ENCODE measurements at places on chromosomes 7 and 10.

GRCh38 chr10:95729323-95730055 is 26.5 kb upstream of the ENTPD1 start:
- DNase-seq: no peak

GRCh38 chr10:108410236-108410635 is 1245.7 kb upstream of the SORCS1 start:
- DNase-seq: no peak

DNA sequence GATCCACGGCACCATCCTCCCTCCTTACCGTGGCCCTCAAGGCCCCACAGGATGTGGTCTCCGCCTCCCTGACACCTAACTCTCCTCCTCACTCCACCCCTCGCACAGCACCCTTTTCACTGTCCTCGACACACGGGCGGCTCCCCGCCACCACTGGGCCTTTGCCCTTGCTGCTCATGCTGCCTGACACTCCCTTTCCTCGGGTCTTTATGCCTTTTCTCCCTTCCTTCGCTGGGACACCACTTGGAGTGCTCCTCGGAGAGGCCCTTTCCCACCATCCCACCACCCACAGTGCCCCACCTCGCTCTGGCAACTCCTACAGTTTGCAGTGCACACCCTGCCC is 7.9 kb upstream of the INMT start:
- no peak for DNase-seq

GRCh38 chr7:128105228-128106022 is 74.2 kb upstream of the LRRC4 start:
- DNase-seq: no peak

DNA sequence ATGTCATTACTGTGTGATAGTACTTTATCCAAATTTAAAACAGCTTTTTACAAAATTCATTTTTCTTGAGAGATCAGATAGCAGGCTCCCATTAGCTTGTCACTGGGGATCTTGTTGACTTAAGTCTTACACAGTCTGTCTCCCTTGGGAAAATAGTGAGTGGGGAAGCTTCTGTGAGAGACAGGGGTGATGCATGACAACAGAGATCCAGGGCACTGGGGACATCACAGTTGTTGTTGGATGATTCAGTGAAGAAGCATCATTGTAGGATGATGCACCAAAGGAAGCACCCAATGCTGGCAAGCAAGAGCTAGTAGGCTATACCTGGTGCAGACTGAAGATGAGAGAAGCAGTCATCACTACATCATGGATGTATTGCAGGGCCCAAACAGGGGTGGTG is 284.7 kb downstream of the HDAC9 start:
- no peak for DNase-seq

DNA sequence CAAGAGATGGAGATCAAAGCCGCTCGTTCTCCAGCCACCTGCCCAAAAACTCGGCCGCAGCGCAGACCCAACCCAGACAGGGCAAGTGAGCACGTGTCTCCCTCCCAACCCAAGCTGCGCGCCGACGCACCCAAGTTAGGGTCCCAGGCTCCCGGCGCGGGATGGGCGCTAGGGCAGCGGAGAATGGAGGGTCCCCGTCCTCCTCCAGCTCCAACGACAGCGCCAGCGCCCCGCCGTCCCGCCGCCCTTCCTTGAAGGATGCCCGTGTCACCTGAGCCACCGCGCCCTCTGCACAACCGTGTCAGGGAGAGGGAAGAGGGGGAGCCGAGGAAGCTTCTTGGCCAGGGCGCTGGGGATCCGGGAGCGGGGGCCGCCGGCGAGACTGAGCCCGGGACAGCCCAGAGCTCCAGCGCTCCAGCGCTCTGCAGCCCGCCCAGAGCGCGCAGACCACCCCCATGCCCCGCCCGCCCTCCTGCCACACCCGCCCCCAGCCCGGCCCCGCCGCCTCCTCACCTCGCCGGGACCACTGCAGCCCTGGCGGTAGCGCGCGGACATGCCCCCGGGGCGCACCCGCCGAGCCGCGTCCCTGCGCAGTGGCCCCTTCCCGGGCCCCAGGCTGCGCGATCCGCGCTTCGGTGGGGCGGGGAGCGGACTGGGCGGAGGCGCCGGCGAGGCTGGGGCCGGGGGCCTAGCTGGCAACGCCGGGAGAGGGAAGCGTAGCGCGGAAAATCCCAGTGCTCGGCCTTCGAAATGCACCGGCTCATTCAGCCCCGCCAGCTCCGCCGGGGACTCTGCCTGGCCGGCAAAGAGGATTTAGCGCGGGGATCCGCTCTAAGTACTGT is at the start of gene SLC16A12:
Gene SLC16A12, minus strand, starts transcription at position 424 of the 842 bp plus-strand sequence. CDS start 73,016 bp downstream, outside the sequence.
- DNase-seq: no peak

DNA sequence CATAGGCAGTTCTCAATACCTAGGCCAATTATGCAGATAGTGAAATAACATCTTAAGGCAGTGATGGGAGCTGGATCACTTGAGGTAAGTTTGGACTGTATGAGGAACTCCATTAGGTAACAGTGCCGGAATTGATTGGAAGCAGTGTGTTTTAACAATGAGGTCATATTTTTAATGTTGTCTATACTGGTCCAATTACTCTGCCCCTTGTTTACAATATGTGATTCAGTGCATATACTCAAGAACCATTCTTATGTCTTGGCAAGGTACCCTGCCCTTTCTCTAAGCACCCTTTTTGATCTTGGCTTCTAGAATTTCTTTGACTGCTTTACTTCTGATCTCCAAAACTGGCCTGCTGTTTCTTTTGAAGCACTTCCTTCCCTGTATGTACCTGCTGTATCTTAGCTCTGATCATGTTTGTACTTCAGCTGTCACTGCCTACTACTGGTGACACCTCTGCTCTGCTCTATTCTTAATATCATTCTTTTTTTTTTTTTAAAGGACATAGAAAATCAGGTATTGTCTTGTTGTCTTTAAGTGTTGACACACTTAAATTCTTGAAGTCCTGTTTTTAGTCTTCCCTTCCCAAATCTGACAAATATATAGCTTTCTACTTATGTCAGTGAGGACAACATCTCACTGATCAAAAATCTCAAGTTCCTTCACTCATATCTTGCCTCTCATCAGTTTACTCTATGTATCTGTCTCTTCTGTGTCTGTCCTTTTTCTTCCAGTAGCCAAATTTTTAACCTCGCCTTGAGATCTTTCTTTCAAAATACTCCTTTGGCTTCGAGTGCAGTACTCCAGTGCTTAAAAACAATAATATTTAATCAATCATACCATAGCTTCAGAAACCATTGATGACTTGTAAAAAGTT is 46.4 kb upstream of the RPA3 start:
- no peak for DNase-seq

DNA sequence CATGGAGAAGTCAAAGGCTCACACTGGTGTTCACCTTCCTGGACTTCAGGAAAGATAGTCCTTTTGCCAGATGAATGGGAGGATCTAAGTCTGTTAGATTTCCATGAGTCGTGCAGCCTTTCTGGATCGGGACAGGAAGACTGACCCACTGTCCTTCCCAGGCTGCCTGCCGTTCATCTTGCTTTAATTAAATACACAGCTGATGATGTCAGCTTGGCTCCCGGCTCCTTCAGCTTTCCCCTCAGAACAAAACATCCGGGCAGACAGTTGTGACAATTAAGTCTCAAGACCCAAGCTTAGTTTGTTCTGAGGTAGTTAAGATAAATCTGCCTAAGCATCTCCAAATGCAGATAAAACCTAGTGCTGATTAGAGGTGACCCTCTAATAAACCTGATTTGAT is 58.6 kb downstream of the AUTS2 start:
- DNase-seq: no peak

DNA sequence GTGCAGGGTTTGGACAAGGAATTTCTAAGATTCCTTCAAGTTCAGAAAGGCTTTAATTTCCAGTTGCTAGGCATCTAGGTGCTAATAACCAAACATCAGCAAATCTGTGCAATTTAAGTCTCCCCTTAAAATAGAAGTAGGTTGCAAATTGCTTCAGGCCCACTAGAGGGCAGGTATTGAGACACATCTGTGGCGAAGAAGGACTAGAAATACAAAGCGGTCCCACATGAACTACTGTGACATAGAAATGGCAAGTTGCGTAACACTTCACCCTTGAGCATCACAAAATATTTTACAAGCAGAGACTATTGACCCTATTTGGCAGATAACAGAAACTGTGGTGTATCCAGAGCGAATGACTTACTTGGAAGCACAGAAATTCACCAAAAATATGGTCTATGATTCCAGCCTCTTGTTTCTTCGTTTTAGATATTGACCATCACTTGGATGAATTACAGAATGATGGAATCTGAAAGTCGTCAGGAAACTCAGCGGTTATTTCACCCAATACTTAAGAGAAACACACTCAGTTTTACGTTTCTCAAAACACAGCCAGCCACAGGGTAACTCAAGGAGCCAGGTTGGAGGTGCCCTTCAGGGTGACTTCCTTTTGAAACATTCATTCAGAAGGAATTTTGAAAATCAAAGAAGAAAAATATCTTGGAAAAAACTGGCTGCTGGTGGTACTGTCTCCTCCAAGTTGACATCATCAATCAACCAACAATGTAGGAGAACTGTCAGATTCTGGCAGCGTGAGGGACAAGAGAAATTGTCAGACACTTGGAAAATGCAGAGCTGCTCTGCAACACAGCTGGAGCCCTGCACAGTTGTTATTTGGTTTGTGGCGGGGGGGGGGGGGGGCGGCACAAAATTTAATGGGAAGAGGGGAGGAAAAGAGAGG is 256.3 kb upstream of the MINDY3 start:
- no peak for DNase-seq

All from mucosa of gallbladder (tissue), 1 donor.